ENCODE measurements at places on chromosomes 3 and 15. TPM values are rescaled to one million over a fixed set of nuclear protein-coding genes. Genes with fewer than 3 reads are reported as not detected.

The SEMA5B gene
- total RNA-seq, result 57.3 TPM

The GOLGA6L7 gene
- not detected for total RNA-seq

The SENP8 gene
- 4.3 TPM for total RNA-seq

The TF gene
- total RNA-seq, result 0.98 TPM
